ENCODE measurements at places on chromosomes 11 and 22. TPM values are rescaled to one million over a fixed set of nuclear protein-coding genes. Genes with fewer than 3 reads are reported as not detected.

GRCh38 chr22:30127749-30128166 lies 47.5 kb downstream of the HORMAD2 start:
- no peak overlapping the region for H3K4me3 ChIP-seq
- no peak overlapping the region for H3K27ac ChIP-seq
- no peaks in the 10 kb centered on the region for H3K27me3 ChIP-seq

GRCh38 chr11:123654566-123655081 lies at the start of gene SCN3B:
SCN3B (minus strand) TSS chr11:123654624; CDS start chr11:123653801, 823 bp downstream.
- H3K36me3 ChIP-seq = no peaks in the 10 kb centered on the region
- peak; percentile 58 for DNase-seq
- H3K4me3 ChIP-seq = peak within 1 kb of the TSS; percentile 66
- peaks cover 59% of the 10 kb centered on the region for H3K27me3 ChIP-seq
- no peak within 1 kb of the TSS for H3K27ac ChIP-seq
- peaks cover 17% of the 10 kb centered on the region for H3K4me1 ChIP-seq

- no peak overlapping the region for H3K27ac ChIP-seq
- no peak overlapping the region for H3K4me3 ChIP-seq
- peaks cover 74% of the 10 kb centered on the region for H3K4me1 ChIP-seq
- H3K36me3 ChIP-seq = no peaks in the 10 kb centered on the region
These were observed 20.2 kb downstream of the AMOTL1 start for GRCh38 chr11:94788396-94788795.

GRCh38 chr11:107598225-107599139 lies 7.5 kb downstream of the ELMOD1 start:
- no peak overlapping the region for H3K4me3 ChIP-seq
- no peaks in the 10 kb centered on the region for H3K36me3 ChIP-seq
- peaks cover 7% of the 10 kb centered on the region for H3K27me3 ChIP-seq
- no peaks in the 10 kb centered on the region for H3K4me1 ChIP-seq
- DNase-seq = peak; percentile 52
- H3K27ac ChIP-seq = no peak overlapping the region

DNA sequence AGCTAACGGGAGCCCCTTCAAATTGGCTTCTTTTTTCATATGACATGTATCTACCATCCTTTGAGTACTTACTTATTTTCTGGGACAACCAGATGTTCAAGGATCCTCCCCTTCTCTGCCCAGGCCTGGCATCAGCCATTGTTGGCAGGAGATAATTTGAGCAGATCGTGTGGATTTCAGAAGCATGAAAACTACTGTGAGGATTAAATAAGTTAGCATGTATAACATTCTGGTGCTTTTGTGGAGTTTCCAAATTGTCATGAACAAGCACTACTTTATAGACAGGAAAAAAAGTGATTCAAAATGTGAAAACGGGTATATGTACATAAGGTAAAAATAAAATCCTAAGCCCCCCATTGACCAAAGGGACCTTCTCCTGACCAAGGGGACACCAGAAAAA lies 2.1 kb upstream of the NADSYN1 start:
- no peak overlapping the region for H3K27ac ChIP-seq
- peaks cover 11% of the 10 kb centered on the region for H3K36me3 ChIP-seq
- peaks cover 52% of the 10 kb centered on the region for H3K4me1 ChIP-seq
- no peak for DNase-seq

DNA sequence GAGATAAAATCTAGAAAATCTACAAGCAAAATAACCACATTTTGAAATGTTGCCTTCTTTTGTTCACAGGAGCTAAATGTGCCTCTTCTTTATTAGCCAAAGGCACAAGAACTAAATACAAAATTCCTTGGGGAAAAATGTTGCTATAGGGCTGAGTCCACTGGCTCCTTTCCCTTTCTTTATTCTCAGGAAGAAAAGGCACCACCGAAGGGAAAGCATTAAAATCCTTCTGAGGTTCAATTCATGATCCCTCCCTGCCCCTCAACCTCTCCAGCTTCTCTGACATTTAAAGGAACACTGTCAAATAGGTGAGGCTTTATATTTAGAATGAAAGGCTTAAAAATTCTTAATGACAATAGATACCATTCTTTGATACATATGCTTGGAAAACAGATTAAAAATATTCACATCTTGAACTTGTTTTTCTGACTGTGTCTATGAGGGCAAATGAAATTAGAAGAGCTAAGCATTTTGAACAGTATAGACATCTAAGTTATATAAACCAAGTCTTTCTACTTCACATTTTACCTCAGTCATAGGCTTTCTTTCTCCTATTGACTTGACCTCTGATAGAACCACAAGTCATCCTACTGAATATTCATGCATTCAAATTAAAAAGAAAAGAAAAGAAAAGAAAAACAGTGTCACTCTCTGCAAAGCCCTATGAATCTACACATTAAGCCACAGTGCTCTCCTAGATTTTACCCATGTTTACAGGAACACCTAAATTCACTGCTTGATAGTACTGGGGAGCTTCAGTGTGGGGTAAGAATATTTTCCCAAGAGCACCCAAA lies 148.2 kb downstream of the MAML2 start:
- H3K4me1 ChIP-seq = peaks cover 38% of the 10 kb centered on the region
- no peaks in the 10 kb centered on the region for H3K36me3 ChIP-seq
- no peak overlapping the region for H3K4me3 ChIP-seq
- H3K27ac ChIP-seq = no peak overlapping the region
- no peak for DNase-seq
- H3K27me3 ChIP-seq = no peaks in the 10 kb centered on the region

GRCh38 chr11:75786101-75786736 lies 17.6 kb downstream of the DGAT2 start:
- no peak overlapping the region for H3K27ac ChIP-seq
- H3K36me3 ChIP-seq = no peaks in the 10 kb centered on the region
- H3K4me1 ChIP-seq = no peaks in the 10 kb centered on the region
- no peaks in the 10 kb centered on the region for H3K27me3 ChIP-seq
- DNase-seq = no peak

- no peaks in the 10 kb centered on the region for H3K4me1 ChIP-seq
- H3K36me3 ChIP-seq = no peaks in the 10 kb centered on the region
- no peak overlapping the region for H3K4me3 ChIP-seq
- no peaks in the 10 kb centered on the region for H3K27me3 ChIP-seq
These were observed 19.8 kb downstream of the IGSF9B start for GRCh38 chr11:133937015-133937414.

DNA sequence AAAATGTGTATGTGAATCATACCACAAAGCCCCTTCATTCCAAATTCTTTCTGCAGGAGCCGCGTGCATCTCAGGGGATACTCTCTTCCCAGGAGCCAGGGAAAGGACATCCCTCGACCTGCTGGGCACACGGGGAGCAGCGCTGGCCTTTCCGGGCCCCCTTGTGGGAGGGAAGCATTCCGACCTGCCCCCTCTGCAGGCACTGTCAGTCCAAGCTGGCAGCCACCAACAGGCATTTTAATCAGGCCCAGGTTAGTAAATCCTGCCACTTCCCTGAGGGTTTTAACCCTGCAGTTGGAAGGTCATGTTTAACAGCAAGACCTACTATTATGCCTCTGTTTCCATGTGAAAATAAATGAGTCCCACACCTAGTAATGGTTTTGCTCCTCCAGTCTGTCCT lies 391.5 kb downstream of the SHANK2 start:
- no peak for DNase-seq
- H3K4me1 ChIP-seq = no peaks in the 10 kb centered on the region
- H3K36me3 ChIP-seq = no peaks in the 10 kb centered on the region
- H3K4me3 ChIP-seq = no peak overlapping the region
- H3K27me3 ChIP-seq = no peaks in the 10 kb centered on the region
- no peak overlapping the region for H3K27ac ChIP-seq

- no peak for DNase-seq
- H3K4me3 ChIP-seq = no peak overlapping the region
- H3K27me3 ChIP-seq = no peaks in the 10 kb centered on the region
These were observed 68.7 kb downstream of the CCDC81 start for GRCh38 chr11:86443415-86443814.

DNA sequence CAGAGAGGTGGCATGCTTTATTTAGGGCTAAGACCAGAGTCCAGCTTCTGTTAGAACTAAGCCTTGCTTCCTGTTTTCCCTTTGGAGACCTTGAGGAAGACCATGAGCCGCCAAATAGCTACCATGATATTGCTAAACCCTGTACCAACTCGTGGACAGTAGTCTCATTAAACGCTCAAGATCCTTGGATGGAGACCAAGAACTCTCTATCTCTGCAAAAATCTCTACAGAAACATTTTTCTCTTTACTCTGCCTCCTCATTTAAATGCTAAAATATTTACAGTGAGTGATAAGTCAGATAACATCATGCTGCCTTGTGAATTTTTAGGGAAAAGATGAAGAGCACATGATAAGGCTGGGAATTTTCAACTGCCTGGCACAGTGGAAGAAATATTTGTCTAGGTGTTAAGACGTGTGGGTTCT lies 197.8 kb downstream of the MAML2 start:
- no peak for DNase-seq
- H3K4me3 ChIP-seq = no peak overlapping the region
- no peaks in the 10 kb centered on the region for H3K36me3 ChIP-seq
- H3K4me1 ChIP-seq = peaks cover 26% of the 10 kb centered on the region
- H3K27me3 ChIP-seq = no peaks in the 10 kb centered on the region
- no peak overlapping the region for H3K27ac ChIP-seq

GRCh38 chr22:39283322-39284141 lies 35.9 kb downstream of the RPL3 start:
- peak overlapping the region; percentile 83 for H3K27ac ChIP-seq
- H3K27me3 ChIP-seq = no peaks in the 10 kb centered on the region
- no peak overlapping the region for H3K4me3 ChIP-seq

- no peaks in the 10 kb centered on the region for H3K27me3 ChIP-seq
- H3K36me3 ChIP-seq = peaks cover 19% of the 10 kb centered on the region
- peaks cover 26% of the 10 kb centered on the region for H3K4me1 ChIP-seq
- no peak overlapping the region for H3K4me3 ChIP-seq
These were observed 3.8 kb downstream of the TOP3B start for GRCh38 chr22:21978564-21979386.

DNA sequence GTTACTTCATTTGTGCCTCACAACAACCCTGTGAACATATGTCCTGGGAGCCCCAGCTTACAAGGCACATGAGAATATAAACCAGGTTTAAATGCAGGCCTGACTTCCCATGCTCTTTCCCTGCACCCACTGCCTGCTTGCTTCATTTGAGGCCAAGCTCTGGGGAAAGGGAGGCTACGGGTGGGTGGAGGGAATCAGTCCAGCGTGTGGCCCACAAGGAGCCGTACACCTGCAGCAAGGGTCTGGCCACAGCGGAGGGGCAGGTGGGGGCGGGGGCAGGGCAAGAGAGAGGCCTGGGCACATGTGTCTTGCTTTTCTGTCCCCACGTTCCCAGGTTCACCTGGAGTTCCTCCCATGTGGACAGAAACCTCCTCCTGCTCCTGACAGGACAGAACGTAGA lies 26.2 kb downstream of the FAM83F start:
- H3K27me3 ChIP-seq = peaks cover 11% of the 10 kb centered on the region
- no peak for DNase-seq

GRCh38 chr22:22397292-22397870 lies 111.2 kb downstream of the ZNF280B start:
- H3K4me1 ChIP-seq = no peaks in the 10 kb centered on the region
- DNase-seq = no peak
- H3K36me3 ChIP-seq = no peaks in the 10 kb centered on the region
- H3K4me3 ChIP-seq = no peak overlapping the region
- no peak overlapping the region for H3K27ac ChIP-seq
- H3K27me3 ChIP-seq = peaks cover 7% of the 10 kb centered on the region

GRCh38 chr11:76588455-76589325 lies 81.9 kb downstream of the LRRC32 start:
- H3K36me3 ChIP-seq = no peaks in the 10 kb centered on the region
- peak; percentile 79 for DNase-seq
- H3K27me3 ChIP-seq = no peaks in the 10 kb centered on the region
- H3K4me3 ChIP-seq = no peak overlapping the region
- H3K4me1 ChIP-seq = peaks cover 26% of the 10 kb centered on the region

GRCh38 chr11:109914038-109914437 lies 179.2 kb upstream of the ZC3H12C start:
- no peaks in the 10 kb centered on the region for H3K36me3 ChIP-seq
- peaks cover 9% of the 10 kb centered on the region for H3K4me1 ChIP-seq
- no peak overlapping the region for H3K27ac ChIP-seq
- no peaks in the 10 kb centered on the region for H3K27me3 ChIP-seq
- H3K4me3 ChIP-seq = no peak overlapping the region

- no peak overlapping the region for H3K27ac ChIP-seq
- H3K4me3 ChIP-seq = no peak overlapping the region
- H3K4me1 ChIP-seq = no peaks in the 10 kb centered on the region
- no peaks in the 10 kb centered on the region for H3K36me3 ChIP-seq
These were observed 89.6 kb upstream of the API5 start for GRCh38 chr11:43222215-43222614.

DNA sequence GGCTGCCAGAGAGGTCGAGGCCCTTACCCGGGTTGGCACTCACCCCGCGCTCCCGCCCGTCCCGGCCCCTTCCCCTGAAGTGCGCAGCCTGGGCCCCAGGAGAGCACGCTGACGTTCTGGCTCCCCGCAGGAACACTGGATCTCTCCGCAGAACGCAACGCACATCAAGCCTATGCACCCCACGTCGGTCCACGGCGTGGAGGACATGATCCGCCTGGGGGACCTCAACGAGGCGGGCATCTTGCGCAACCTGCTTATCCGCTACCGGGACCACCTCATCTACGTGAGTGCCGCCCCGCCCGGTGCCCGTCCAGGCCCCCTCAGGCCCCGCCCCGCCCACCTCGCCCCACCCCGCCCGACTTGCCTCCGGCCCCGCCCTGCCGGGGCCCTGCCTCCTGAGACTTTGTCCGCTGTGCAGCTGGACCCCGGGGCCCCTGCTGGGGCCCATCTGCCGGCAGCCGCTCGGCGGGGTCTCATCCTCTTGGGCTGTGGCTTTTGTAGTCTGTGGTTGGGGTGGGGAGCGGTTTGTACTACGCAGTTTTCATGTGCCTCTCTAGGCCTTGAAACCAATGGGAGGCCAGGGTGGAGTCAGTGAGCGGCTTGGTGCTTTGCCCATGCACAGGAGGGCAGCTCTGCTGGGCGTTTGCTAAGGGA lies 19.7 kb downstream of the MYO7A start:
- H3K4me3 ChIP-seq = peak overlapping the region; percentile 39
- H3K36me3 ChIP-seq = no peaks in the 10 kb centered on the region
- H3K27me3 ChIP-seq = peaks cover 7% of the 10 kb centered on the region
- DNase-seq = peak; percentile 49

- no peaks in the 10 kb centered on the region for H3K36me3 ChIP-seq
- H3K27ac ChIP-seq = no peak overlapping the region
- no peaks in the 10 kb centered on the region for H3K27me3 ChIP-seq
- H3K4me1 ChIP-seq = no peaks in the 10 kb centered on the region
- no peak overlapping the region for H3K4me3 ChIP-seq
These were observed 81.2 kb downstream of the DEUP1 start for GRCh38 chr11:93411705-93412104.

DNA sequence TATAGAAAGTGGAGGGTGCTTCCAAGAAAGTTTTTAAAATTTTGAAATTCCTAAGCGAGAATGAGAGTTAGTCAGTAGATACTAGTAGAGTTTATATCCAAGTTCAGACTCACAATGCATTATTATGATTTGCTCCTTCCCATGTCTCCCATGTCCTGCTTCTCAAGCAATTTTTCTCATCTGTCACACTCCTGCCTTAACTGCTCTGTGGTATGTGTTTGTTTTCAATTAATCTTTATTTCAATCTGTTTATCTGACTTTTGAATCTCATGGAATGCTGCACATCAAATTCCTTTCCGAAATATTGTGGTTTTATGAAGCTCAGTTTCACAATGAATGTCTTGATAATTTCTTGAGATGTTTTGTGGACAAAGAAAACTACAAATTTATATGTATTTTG lies 18.1 kb downstream of the THY1 start:
- no peak for DNase-seq
- no peaks in the 10 kb centered on the region for H3K27me3 ChIP-seq
- H3K4me1 ChIP-seq = no peaks in the 10 kb centered on the region
- H3K27ac ChIP-seq = no peak overlapping the region
- no peak overlapping the region for H3K4me3 ChIP-seq

MMP1 gene
- total RNA-seq = 0.97 TPM

OR8H3 gene
- total RNA-seq = not detected

GRIK4 gene
- 2.2 TPM for total RNA-seq

FGF19 gene
- not detected for total RNA-seq

C11orf42 gene
- not detected for total RNA-seq

SIDT2 gene
- total RNA-seq = 190 TPM

NLRP14 gene
- total RNA-seq = not detected

PNPLA3 gene
- total RNA-seq = 6.9 TPM

PHOX2A gene
- not detected for total RNA-seq
